Posterior vena cava (tissue), 2 donors: ENCODE measurements at places on chromosomes 3 and 15. TPM values are rescaled to one million over a fixed set of nuclear protein-coding genes. Genes with fewer than 3 reads are reported as not detected.

Gene KCNMB3
- 2.7 TPM for total RNA-seq

Gene NEK10
- 1.5 TPM for total RNA-seq

Gene TGM5
- 1.0 TPM for total RNA-seq

Gene ZMYND10
- 0.24 TPM for total RNA-seq

Gene NPHP3
- 24.9 TPM for total RNA-seq

Gene CA12
- 36.7 TPM for total RNA-seq

Gene KY
- 3.2 TPM for total RNA-seq

Gene EXD1
- not detected for total RNA-seq

Gene GOLGA6D
- total RNA-seq: not detected

Gene WDR72
- not detected for total RNA-seq

DNA sequence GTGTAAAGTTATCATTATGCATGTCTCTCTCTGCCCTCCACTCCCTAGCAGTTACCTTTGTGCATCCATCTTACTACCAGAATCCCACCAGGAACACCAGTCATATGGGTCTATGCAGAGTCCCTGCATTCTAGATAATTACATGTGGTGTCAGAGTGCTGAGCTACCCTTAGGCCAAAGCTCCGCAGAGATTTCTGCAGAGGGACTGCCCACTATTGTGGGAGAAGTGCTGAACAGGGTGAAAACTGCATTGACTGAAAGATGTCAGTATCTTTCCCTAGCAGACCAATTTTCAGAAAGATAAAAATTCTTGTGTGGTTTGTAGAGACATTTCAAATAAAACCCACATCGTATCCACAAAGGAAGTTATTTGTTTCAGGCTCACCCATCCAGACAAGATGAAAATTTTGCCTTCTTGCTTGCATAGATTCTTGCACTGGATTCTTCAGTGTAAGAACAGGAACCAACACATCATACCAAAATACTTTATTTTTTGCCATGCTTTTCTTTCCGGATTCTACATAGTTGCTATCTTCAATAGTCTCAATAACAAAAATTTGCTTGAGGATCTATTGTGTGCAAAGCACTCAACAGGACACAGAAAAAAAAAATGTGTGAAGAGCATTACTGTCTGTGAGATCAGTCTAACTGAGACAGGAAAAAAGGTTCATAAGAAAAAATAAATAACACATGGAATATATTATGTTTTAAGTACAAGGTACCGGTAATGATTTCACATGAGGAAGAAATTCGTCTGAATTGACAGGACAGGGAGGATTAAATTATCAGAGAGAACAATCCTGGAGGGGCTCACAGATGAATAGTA, 32.0 kb upstream of the CCDC80 start:
- no peak for DNase-seq

DNA sequence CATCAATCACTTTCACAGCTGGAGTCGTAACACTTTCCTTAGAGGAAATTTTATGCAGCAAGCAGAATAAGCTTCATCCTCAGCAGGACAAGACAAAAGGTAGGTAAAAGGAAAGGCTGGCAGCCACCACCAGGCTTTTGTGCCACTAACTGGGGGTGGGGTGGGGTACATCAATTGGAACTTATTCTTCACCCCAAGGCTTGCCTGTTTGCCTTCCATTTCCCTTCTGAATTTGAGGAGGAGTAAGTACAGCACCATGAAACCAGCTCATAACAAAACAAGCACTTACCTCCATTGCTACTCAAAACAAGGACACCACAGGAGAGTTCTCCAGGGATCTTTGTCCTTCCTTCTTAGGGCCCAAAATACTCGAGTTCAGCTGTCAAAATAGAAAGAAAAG, 296.8 kb downstream of the ARRDC4 start:
- DNase-seq: no peak

- peak; percentile 90 for DNase-seq
These were observed 10.3 kb upstream of the KIF7 start for GRCh38 chr15:89665449-89666181.

- no peak for DNase-seq
These were observed 207.7 kb downstream of the FAM43A start for GRCh38 chr3:194893121-194893987.

DNA sequence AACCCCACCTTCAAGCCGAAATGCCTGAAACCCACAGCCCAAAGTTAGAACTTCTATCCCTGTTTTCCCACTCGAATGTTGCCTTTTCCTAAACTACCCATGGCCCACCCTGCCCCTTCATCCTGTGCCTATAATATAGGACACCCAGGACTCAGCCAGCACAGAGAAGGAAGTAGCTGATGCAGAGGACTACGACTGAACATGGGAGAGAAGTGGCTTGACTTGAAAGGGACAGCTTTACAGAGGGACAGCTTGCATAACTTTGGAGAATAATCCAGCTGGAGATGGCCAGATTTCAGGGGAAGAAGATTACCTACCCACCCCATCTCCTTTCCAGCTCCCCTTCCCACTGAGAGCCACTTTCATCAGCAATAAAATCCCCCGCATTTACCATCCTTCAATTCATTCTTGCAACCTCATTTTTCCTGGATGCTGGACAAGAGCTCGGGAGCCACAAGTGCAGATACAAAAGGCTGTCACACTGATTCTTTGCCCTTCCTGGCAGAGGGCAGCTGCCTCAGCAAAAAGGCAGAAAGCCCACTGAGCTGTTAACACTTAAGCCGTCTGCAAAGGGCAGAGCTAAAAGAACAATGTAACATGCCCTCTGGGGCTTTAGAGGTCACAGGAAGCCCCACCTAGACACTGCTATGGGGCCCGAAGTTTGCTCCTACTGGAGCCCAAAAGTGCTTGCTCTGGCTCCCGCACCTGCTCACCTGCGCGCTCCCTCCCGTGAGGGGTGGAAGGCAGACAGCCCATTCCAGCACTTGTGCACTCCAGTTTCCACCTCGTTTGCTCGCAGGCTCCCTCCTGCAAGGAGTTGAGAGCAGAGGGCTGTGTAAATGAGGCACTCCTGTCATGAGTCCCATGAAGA, 224.0 kb downstream of the TBC1D5 start:
- DNase-seq: no peak

DNA sequence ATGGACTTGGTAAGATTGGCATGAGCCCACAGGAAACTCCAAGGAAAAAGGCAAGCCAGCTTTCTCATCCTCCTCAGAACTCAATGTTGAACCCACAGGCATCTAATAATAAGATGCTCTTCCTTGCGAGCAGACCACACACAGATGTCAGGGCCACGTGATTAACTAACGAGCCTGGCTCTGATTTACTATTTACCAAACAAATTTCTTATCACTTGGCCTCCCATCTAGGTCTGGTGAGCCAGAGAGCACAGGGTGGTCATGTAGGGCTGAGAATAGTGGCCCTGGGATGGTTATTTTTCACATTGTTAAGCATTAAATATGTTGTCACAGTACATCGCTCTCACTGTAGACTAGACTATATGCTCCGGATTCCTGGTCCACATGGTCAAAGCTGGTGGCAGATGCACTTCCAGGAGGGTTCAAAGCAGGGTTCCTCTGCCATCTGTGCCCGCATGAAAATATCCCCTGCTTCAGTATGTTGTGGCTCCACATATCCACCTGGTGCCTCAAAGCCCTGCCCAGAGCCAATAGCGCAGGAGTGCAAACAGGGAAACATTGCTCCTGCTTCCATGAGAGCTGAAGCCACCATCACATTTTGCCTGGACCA, 472.5 kb upstream of the WNT5A start:
- DNase-seq: no peak

- no peak for DNase-seq
These were observed 100.6 kb downstream of the IL1RAP start for GRCh38 chr3:190614226-190615059.

DNA sequence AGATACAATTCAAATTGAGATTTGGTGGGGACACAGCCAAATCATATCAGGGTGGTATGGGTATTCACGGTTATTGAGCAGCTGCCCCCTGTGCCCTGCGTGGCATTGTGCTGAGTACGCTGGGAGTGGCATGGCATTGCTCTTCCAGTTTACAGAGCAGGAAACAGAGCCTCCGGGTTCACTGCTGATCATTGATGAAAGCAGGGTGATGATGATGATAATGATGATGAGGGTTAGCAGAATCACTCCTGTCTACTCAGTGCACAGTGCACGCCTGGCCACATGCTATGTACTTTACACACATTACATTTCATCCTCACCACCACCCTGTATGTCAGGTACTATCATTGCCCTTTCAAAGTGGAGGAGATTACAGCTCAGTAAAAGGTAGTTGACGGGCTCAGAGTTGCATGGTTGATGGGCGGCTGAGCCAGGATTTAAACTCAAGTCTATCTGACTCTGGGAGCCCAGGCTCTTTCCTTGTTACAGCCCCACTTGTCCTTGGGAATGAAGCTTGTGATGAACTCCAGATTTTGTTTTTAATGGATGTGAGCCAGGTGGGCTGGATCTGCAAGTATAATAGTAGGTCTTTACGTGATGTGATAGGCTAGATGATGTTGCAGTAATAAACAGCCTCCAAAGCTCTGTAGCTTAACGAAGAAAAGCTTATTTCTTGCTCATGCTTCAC, 87.6 kb upstream of the MYZAP start:
- DNase-seq: no peak

GRCh38 chr15:58331560-58331912, 100.3 kb upstream of the LIPC start:
- DNase-seq: no peak

DNA sequence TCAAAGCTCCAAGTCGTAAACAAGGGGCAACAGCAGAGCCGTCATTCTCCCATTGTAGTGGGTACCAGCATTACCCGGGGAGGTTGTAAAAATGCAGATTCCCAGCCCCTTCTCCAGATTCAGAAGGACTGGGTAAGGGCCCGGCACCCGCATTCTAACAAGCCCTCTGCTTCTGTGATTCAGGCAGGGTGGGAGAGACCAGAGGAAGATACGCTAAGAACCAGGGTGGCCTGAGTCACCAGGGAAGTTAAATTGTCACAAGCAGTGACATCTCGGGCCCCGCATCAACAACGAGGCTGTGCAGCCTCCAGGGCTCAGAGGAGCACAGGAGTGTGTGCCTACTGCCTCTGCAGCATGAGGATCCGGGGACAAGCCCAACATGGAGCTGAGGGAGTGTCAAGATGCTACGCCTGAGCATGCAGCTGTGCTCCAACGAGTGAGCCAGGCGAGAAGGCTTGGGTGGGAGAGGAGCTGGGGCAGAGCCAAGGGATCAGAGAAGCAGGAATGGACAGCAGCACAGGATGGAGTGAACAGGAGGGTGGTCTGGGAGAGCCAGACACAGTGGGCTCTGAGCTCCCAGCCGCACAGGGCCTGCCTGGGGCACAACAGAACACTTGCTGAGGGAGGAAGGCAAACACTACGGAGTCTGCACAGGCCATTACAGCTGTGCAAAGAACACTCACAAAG, 68.5 kb downstream of the CPN2 start:
- DNase-seq: no peak

GRCh38 chr3:110910346-110910955, 161.2 kb upstream of the NECTIN3 start:
- no peak for DNase-seq

DNA sequence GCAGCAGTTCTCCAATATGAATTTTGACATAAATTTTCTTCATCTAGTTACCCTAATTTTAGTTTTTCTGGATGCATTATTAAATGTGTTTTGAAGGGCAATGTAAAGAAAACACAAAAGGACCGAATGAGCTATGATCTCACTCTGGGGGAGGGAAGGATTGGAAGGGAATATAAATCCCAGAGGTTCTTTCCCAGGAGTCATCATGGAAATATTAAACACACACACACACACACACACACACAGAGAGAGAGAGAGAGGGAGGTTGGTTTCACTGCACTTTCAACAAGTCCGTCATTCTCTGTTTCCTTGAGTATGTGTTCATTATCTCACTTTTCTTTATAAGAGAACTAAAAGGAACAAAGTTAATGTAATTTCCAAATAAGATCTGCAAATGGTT, 70.7 kb upstream of the DCBLD2 start:
- no peak for DNase-seq

DNA sequence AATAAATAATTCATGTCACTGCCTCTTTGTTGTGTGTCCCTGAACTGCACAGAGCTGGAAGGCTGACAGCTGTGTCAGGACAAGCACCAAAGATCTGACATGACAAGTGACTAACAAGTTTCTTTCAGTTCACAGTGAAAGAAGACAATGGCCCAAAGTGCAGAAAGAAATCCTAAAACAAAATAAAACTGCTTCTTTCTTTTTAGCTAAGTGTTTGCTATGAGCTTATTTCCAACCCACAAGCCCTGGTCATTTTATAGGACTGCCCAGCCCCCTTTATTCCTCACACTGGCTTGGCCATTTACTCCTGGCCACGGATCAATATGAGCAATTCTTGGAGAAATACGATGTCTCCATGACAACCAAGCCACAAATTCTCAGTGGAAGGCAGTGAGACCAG, 238.5 kb downstream of the WDR72 start:
- no peak for DNase-seq

DNA sequence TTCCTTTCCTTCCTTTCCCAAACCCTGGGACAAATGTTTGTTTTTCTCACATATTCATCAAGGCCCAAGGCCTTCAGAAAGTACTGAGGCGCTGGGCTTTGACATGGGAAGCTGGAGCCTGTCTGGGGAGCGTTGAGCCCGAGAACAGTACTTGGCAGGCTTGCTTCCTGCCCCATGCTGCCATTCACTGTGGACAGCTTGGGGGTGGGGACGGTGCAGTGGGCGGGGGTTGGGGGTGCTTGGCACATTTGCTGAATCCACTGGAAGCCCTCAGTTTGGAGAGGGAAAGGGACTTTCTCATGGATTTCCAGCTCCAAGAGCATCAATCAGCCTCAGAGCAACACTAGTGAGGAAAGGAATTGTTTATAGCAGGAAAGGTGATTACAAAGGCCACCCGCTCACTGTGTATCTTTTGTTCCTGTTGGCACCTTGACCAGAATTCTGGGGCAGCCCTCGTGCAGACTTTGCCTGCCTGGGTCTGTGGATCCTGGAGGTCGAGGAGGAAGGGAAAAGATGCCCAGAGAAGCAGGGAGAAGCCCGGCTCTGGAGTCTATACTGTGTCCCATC, 199.8 kb upstream of the RGMA start:
- DNase-seq: no peak

GRCh38 chr3:185423178-185423577, 60.2 kb downstream of the MAP3K13 start:
- DNase-seq: no peak

- no peak for DNase-seq
These were observed 224.3 kb downstream of the CDIN1 start for GRCh38 chr15:36803773-36804172.

GRCh38 chr3:149532489-149533180, 58.1 kb downstream of the TM4SF4 start:
- DNase-seq: no peak

- no peak for DNase-seq
These were observed 144.9 kb downstream of the FEZF2 start for GRCh38 chr3:62228467-62228866.

- no peak for DNase-seq
These were observed 78.1 kb upstream of the LMOD3 start for GRCh38 chr3:69200384-69201068.

GRCh38 chr3:4461468-4462090, 5.5 kb downstream of the SUMF1 start:
- no peak for DNase-seq

- no peak for DNase-seq
These were observed 32.7 kb downstream of the EFHB start for GRCh38 chr3:19901337-19901736.

DNA sequence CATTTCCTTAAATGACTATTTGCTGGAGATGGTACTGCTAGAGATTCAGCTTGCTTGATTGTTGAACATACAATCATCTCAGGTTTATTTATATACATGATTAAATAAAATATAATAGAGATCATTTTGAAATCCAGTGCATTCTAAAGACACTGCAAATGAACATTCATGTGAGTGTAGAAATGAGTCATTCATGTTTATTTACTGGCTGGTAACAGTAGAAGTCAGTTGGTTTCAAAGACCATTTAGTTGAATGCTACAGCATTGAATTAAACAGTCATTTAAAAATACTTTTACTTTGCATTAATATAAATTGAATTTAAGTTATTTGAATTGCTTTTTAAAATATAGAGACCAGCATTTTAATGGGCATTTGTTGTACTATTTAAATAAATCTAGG, 551.9 kb upstream of the GOLIM4 start:
- DNase-seq: no peak
